ENCODE measurements at places on chromosomes 16 and 17. TPM values are rescaled to one million over a fixed set of nuclear protein-coding genes. Genes with fewer than 3 reads are reported as not detected.

DNA sequence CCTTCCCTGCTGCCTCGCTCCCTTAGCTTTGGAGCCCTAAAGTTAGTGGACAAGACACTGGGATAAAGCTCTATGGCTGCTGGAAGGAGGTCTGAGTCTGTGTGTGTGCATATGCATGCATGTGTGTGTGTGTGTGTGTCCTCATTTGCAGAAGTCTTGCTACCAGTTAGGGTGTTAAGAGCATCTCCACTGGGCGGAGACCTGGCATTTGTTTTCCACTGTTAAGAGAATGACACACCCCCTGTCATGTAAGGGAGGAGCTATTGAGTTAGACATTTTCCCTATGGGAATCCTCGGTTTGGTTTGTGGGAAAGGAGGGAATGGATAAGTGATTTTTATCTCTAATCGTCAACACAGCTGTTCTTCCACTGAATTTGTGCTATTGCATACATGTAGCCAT is 24.8 kb upstream of the ARHGAP23 start:
- peak; percentile 59 for DNase-seq

- no peak for DNase-seq
Observed at GRCh38 chr17:66187718-66188117, 4.2 kb downstream of the CEP112 start.

The MPV17L gene
- total RNA-seq = 0.02 TPM

GRCh38 chr16:89448656-89449055 is 41.7 kb downstream of the ANKRD11 start:
- no peak for DNase-seq

DNA sequence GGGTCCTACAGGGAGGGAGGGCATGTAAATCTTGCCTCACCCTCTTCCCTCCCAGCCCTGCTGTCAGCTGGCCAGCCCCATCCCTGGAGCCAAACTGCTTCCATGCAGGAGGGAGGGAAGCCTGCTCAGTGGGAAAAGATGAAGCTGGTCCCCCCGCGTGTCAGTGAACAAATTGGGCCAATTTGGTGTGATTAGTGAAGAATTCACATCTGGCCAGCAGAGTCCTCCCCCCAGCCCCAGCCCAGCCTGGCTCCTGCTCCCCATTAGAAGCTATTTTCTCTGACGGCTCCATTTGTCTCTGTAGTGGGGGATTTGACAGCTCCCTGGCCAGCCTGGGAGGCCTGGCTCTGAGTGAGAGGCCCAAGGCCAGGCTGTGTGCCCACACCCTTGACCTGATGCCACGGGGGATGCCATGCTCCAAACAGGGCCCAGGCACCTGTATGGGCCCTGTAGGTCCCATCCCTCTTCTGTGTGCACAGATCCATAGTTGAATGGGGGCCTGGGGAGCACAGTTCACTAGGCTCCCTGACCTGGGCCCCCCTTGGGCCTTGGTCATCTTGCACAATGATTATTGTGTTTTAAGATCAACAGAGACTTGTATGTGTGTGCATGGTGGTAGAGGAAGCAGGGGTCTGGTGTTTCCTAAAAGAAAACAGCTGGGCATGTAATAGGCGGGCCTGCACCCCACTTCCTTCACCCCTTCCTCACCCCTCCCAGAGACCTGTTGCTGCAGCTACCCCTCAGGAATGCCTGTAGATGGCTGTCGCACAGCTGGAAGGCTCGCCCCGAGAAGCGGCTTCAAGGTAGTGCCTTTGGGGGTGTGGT is 50.7 kb upstream of the TAC4 start:
- DNase-seq = no peak
